ENCODE measurements at places on chromosomes 1 and 21.
A peak's percentile ranks its signal among the peaks of the same experiment; 100 is the strongest.

DNA sequence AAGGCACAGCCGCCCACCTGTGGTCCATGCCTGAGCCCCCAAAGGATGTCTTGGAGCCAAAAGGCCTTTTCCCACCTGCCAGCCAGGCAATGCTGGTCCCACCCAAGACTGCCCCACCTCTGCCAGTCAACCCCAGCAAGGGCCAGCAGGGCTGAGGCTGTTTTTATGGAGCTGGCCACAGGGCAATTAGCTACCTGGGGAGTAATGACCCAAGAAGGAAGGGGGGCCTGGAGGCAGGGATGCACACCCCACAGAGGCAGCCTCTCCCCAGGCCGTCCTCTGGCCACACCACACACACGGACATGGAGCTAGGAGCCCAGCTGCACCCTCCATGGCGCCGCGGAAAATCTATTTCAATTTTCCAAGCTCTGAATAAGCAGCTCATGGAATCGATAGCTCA is 27.2 kb downstream of the CHD5 start:
- no peak for DNase-seq

GRCh38 chr1:170284512-170284911 is 138.8 kb downstream of the NTMT2 start:
- no peak for DNase-seq

DNA sequence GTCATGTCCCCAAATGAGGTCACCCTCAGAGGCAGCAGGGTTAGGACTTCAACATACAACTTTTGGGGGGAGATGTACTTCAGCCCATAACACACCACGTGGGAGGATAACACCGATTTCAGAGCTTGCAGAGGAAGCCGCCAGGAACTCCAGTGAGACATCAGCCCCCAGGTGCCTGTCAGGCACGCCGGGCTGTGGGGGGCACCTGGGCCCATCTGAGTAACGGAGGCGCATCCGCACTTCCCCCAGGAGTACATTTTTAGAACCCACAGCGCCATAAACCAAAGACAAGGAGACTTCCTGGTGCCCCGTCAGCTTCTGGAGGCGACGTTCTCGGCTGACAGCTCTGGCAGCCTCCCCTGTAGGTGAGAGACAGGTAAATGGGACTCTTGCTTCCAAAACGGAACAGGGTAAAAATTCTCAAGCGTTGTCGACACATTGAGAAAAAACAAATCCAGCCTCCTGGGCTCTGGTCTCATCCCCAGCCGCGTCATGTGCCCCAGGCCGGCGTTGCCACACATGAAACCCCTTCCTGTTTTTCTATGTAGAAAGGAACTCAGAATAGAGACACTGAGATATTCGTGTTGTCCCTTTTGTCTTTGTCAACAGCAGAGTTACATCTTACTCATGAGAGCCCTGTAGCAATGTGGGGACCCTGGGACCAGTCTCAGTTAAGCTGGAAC is 93.3 kb downstream of the PDE9A start:
- DNase-seq, result peak; percentile 19

GRCh38 chr21:32539378-32539777 is 45.9 kb downstream of the TCP10L start:
- no peak for DNase-seq

GRCh38 chr1:64186898-64187280 is 16.5 kb upstream of the UBE2U start:
- DNase-seq, result no peak

GRCh38 chr21:33869873-33870272 is 45.7 kb downstream of the ATP5PO start:
- no peak for DNase-seq

GRCh38 chr1:30749691-30750583 is 7.6 kb downstream of the LAPTM5 start:
- no peak for DNase-seq

GRCh38 chr21:30958741-30959140 is 77.4 kb upstream of the KRTAP11-1 start:
- DNase-seq, result no peak

DNA sequence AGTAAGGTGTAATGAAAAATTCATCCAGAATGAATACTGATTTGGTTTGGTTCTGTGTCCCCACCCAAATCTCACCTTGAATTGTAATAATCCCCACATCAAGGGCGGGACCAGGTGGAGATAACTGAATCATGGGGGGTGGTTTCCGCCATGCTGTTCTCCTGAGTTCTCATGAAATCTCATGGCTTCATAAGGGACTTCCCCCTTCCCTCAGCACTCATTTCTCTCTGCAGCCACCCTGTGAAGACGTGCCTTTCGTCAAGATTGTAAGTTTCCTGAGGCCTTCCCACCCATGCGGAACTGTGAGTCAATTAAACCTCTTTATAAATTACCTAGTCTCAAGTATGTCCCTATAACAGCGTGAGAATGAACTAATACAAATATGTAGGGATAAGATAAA is 5.5 kb upstream of the SYNJ1 start:
- DNase-seq, result no peak

DNA sequence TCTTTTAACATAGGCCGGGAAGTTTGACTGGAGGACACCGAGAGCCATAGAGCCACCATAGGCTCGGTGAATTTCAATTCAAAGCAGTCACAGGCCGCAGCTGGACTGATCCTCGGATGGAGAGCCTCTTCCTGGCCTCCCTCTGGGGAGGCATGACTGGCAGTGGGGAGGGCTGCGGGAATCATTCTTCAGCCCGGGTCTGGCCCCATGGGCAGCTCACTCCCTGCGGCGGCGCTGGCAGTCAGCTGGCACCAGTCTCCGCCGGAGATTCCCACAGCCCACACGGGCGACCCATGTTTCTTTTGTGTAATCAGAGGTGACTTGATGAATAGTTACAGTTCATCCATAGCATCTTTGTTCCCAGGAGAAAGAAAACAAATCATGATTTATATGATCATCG is 10.6 kb downstream of the ESPN start:
- DNase-seq, result no peak

DNA sequence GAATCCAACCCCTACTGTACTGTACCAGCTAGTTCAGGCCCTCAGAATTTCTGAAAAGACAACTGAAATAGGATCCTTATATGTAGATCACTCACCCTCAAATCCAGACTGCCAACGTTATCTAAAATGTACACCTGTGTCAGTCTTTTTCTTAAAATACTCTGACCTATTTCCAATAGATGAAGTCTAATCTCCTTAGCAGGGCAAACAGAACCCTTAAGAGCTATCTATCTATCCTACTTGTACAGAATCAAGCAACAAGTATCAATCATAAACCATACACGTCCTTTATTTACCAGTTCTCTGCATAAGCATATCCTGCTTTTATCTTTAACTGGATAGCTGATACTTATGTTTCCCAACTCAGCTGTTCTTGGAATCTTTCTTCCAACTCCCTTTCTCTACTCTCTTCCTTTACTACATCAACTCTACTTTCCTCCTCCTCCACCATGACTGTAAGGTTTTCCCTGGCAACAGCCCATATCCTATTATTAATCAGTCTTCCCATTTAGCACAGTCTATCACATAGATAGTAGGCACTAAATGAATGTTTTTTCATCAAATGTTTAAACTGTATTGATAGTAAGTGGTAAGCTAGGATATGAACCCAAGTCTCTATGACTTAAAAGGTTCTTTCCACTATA is 2.8 kb downstream of the LRIF1 start:
- DNase-seq, result no peak

Data from stimulated activated CD8-positive, alpha-beta memory T cell treated with anti-CD3 and anti-CD28 coated beads, Interleukin-12 subunit alpha, Interleukin-12 subunit beta, amount 100 ng/mL, for 1 hour (primary cell).